Mesangial cell (primary cell): ENCODE measurements at places on chromosomes 1 and 21. TPM values are rescaled to one million over a fixed set of nuclear protein-coding genes. Genes with fewer than 3 reads are reported as not detected.

CLSTN1 gene
- total RNA-seq: 106 and 128 TPM in 2 replicates

CFAP141 gene
- total RNA-seq: not detected in 2 replicates

LRRC38 gene
- total RNA-seq: 0.33 TPM in 1 of 2 replicates, not detected in the other

PRKCZ gene
- total RNA-seq: 18.7 and 36.4 TPM in 2 replicates

TEKT2 gene
- total RNA-seq: 0.33 and 0.51 TPM in 2 replicates

KRTAP11-1 gene
- total RNA-seq: not detected in 2 replicates

FCRL1 gene
- total RNA-seq: not detected in 2 replicates

SLAMF1 gene
- not detected in 2 replicates for total RNA-seq

TCHH gene
- total RNA-seq: not detected in 2 replicates

PTPRC gene
- total RNA-seq: not detected in 2 replicates

LORICRIN gene
- total RNA-seq: not detected in 2 replicates

AGT gene
- total RNA-seq: 0.16 and 0.89 TPM in 2 replicates

EMC1 gene
- total RNA-seq: 61.4 and 96.3 TPM in 2 replicates

CD84 gene
- not detected in 2 replicates for total RNA-seq

PLPP3 gene
- 3.6 and 9.6 TPM in 2 replicates for total RNA-seq

FCRL2 gene
- total RNA-seq: not detected in 2 replicates
